ENCODE measurements at places on chromosomes 7 and 10.

DNA sequence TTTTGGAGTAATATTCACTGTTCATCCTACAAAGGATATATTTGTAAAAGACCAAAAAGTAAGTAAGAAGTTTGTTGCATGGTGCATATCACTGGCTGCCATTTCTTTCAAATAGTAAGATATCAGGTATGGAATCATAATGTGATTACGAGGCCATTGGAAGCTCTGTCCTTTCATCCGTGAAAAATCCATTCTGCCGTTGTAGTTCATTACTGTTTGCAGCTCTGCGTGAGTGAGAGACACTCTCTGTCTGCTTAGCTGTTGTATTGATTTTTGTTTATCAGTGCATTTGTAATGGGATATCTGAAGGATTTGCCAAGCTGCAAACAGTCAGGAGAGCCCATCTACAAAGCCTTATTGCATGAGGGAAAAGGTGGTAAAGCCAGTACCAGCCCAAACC is 44.1 kb upstream of the SLC39A12 start:
- DNase-seq, result no peak

DNA sequence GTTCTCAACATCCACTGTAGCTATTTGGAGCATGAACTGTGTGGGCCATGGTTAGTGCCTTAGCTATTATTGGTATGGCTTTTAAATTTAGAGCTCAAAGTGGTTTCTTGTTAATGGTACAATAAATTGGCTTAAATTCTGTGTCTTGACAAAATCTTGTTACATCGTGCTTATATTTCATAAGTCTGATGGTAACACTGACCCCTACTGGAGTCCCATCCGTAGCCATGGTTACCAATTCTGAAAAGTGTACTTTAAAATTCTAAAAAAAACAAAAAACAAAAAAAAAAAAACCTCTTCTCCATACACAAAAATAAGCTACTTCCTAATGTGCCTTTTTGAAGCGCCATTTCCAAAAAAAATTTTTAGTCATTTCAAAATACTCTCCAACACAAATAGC is 6.4 kb upstream of the RPP30 start:
- DNase-seq, result no peak

- DNase-seq, result no peak
Observed at GRCh38 chr7:9097565-9098060, 664.2 kb downstream of the NXPH1 start.

GRCh38 chr7:72447465-72448204 is 35.5 kb upstream of the CALN1 start:
- no peak for DNase-seq

DNA sequence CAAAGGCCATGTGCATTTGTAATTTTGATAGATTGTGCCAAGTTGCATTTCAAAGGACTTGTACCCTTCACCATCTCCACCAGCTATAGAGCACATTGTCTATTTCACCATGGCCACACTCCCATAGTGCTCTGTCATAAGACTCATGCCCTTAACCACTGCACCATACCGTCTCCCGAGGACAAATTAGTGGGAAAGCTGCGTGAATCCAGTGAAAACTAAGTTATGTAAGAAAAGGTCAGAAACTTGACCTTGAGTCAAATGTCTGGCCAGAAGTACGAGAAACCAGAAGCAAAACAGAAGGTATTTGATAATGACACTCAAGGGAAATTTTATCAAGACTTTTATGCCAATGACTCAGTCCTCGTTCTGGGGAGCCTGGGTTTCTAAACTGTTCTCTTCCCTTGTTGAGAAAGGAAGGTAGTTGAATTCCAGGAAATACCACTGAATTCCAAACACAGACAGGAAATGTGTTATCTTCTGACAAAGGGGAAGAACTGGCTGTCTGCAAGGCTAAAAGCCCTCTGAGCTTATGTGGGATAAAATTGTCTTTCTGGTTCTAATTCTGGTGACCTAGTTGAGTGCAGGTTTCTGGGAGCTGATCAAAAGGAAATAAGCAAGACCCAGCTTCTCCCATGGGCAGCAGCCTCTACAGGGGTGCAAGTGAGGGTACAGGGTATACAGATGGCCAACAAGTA is 49.7 kb downstream of the CDK1 start:
- DNase-seq, result peak; percentile 91

DNA sequence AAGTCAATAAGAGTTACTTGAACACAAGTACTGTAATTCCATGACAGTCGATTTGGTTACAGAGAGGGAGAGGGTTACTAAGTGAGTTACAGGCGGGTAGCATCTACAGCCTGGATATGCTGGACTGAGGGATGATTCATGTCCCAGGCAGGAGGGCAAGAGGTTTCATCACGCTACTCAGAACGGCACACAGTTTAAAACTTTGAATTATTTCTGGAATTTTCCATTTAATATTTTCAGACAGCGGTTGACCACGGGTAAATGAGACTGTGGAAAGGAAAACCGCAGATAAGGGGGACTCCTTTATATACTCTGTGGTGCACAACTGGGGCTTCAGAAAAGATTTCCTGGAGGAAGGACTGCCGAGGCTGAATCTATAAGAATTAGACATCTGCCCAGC is 25.7 kb upstream of the LRRC4 start:
- DNase-seq, result peak; percentile 89

- DNase-seq, result peak; percentile 86
Observed at GRCh38 chr10:101939008-101939648, 95.5 kb upstream of the KCNIP2 start.

DNA sequence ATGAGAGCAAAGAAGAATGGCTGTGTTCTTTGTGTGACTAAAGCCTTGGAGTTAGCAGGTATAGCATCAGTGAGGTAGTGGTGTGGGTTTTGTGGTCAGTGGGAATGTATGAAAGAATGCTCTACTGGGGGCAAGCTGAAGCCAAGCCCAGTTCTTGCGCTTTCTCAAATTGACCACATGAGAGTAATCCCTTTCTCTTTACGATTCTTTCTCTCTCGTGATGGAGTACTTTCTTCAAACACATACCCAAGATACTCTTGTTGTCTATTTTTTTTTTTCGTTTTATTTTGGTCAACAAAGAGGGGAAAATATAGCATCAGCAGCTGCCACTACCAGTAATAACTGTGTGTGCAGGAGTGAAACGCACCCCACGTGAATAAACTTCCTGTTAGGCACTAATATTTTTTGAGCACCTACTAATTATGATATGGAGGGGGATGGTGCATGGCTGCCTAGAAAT is 8.4 kb upstream of the PANK1 start:
- DNase-seq, result peak; percentile 84

GRCh38 chr10:7250236-7250635 is 160.6 kb downstream of the SFMBT2 start:
- no peak for DNase-seq

DNA sequence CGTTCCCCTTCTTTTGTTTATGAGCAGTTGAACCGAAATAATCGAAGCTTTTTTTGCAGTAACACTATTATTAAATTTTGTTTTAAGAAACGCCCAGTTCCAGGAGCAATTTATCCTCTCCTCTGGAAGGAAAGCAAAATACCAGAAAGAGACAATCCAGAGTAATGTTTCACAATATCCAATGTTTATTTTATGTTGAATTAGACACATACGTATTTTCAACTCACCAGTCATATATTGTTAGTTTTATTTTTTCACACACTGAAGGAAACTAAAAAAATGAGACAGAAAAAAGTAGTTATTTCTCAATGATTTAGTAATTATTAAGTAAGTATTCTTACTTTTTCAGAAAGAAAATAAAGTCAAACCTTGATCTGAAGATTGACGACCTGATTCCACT is 85.1 kb downstream of the MYOF start:
- no peak for DNase-seq

GRCh38 chr10:6530966-6531365 is 49.1 kb downstream of the PRKCQ start:
- no peak for DNase-seq

GRCh38 chr7:46990761-46991160 is 591.1 kb downstream of the TNS3 start:
- no peak for DNase-seq

- no peak for DNase-seq
Observed at GRCh38 chr10:70053841-70054288, 1.2 kb downstream of the MACROH2A2 start.

DNA sequence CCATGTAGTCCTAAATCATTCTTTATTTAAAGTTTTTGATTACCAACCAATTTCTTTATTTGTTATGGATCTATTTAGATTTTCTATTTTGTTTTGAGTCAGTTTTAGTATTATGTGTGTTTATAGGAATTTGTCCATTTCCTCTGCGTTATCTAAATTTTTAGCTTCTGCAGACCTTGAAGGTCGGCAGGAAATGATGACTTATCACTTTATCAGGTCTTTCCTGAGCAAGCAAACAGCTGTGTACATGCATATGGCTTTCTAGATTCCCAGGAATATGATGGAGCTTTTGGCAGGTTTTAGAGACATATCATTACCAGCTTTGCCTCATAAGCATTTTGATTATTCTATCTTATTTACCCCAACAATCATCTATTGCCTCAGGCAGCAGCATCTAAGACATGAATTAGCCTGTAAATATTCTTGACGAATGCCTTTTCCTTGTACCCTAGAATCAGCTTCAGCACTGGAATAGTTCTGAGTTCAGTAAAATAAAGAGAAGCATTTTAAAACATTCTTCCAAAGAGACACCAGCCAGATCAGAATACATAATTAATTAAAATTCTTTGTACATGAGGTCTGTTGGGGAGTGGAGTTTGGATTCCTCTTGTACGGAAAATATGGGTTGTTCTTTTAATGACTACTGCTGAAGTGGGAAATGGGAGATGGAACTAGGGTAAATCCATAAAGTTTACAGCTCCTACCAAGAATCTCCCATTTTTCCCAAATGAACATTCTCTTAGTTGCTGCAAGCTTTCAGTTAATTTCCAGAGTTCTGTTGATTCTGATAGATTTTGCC is 408.8 kb upstream of the SEMA3C start:
- peak; percentile 75 for DNase-seq

DNA sequence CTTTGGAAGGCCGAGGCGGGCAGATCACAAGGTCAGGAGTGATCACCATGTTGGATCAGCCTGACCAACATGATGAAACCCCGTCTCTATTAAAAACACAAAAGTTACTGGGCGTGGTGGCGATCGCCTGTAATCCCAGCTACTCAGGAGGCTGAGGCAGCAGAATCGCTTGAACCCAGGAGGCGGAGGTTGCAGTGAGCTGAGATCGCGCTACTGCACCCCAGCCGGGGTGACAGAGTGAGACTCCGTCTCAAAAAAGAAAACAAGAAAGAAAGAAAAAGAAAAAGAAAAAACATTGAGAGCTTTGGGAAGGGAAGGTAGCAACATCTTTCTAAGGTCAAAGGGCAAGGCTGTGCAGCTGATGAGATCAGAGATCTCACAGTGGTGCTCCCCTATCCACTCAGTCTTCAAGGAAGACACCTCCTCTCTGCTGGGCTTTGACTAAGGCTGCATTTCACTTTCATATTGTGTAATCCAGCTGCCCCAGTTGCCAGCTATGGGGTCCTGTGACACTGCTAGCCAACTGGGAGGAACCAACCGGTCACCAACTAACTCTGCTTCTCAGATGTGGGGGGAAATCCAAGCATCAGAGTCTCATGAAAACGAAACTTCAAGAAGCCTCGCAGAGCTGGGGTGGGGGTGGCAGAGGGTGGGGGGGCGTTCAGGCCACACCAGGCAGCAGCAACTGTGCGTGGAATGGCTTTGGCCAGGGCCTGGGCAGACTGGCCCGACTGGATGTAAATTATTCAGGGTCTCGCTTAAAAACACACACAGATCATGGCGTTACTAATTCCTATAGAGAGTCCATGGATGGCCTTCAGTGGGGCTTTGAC is 1.5 kb downstream of the IL15RA start:
- no peak for DNase-seq

DNA sequence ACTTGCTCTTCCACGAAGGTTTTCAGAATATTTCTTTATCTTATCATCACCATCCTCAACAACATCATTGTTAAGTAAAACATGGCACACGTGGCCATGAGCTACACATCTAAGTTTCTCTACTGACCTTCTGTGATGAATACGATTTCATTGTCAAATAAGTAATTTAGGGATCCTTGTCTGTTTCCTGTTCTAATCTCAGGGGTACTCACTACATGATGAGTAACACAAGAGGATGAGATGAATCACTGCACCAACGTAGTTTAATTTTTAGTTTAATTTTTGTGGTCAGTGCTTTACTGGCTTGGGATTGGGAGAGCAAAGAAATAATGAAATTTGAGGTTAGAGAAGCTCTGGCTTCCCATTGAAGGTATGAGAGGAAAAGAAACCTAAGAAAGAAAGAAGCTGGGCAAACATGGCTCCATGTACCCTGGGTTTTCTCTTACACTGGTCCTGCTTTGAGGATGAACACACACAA is 461.9 kb upstream of the KLF6 start:
- peak; percentile 71 for DNase-seq

DNA sequence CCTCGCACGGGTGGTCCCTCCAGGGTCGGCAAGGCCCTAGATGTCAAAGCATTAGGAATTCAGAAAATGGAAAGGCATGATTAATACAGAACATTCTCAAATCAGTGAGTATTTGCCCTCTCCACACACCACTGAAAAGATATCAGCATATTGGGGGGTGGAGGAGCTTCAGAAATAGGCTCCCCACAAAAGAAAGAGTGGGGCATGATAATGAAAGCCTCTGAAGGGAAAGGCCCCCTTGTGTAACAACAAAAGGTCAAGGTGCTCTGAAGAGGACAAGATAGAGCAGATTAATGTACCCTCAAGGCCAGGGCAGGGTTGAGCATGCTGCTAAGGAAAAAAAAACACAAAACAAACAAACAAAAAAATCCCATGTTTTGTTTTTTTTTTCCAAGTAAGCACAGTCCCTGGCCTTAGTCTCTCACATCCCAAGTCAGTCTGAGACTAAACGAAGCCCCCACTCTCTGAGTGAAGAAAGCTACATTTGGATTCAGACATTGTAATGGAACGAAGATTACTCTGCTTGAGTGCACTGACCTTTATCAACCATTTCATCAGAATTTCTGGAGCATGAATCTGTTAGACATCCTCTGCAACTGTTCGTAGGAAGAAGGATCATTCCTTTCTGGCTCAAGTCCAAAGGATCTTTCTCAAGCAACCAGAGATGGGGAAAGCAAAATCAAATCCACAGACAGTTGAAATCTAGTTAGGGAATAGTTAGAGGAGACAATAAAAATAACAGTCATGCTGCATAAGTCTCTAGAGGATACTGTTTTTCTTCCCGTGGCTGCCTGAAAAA is 27.4 kb upstream of the DGKI start:
- DNase-seq, result no peak

DNA sequence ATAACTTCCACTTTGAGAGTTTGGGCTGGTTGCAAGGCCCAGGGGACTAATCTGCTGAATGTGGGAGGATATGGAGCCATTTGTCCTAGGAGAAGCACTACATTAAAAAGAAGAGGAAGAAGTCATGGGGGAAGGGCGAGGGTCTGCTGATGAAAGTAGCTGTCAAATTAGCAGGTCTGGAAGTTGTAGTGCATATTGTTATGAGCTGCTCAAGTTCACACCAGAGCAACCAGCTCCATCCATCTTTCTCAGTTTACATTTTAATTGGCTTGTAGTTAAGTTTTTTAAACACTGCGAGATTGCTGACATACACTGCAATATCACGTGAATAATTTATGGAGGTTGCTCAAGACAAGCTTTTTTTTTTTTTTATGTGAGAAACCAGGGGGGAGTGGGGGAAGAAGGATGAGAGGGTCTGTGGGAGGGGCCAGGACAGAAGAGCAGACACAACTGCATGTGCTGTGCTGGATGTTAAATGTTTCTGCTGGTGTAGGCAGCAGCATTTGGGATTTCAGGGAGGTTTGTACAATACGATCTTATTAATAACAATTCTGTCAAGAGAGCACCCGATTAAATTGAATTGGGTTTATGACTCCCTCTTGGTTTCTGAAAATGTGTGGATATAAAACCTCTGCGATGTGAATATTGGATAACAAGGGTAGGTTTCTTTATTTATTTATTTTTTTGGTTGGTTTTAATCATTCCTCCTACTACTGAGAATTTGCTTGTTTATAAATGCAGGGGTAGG is 759.0 kb upstream of the GALNT17 start:
- DNase-seq, result no peak
